NCI-H774 (cell line): ENCODE measurements at places on chromosomes 4 and X.

GRCh38 chrX:40612511-40612910 is 10.7 kb upstream of the MPC1L start:
- DNase-seq, result no peak

- no peak for DNase-seq
Measured at GRCh38 chr4:163243297-163243981, 76.7 kb upstream of the NAF1 start.

GRCh38 chr4:150178161-150178560 is 99.9 kb downstream of the DCLK2 start:
- no peak for DNase-seq

- DNase-seq, result no peak
Measured at GRCh38 chr4:1543976-1544375, 137.7 kb upstream of the NKX1-1 start.

- no peak for DNase-seq
Measured at GRCh38 chr4:140686796-140687195, 69.4 kb downstream of the TBC1D9 start.

- no peak for DNase-seq
Measured at GRCh38 chr4:15689540-15689939, 7.9 kb downstream of the FAM200B start.

DNA sequence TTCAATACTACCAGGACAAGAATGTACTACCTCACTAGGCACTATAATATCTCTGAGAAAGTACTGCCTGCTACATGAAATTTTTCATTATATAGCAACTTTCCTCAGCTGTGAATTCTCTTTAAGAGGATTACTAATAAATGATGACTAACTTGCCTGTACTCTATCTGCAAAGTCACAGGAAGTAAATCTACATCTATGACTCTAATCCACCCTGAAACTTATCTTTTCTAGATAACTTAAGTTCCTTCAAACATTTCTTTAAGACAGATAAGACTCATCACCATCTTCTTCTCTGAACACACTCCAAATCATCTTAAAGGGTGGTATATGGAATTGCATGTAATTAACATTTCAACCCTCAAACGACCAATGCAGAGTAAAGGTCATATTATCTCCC is 28.8 kb downstream of the RPS6KA3 start:
- no peak for DNase-seq

- peak; percentile 64 for DNase-seq
Measured at GRCh38 chr4:105569057-105569865, 16.8 kb downstream of the ARHGEF38 start.

DNA sequence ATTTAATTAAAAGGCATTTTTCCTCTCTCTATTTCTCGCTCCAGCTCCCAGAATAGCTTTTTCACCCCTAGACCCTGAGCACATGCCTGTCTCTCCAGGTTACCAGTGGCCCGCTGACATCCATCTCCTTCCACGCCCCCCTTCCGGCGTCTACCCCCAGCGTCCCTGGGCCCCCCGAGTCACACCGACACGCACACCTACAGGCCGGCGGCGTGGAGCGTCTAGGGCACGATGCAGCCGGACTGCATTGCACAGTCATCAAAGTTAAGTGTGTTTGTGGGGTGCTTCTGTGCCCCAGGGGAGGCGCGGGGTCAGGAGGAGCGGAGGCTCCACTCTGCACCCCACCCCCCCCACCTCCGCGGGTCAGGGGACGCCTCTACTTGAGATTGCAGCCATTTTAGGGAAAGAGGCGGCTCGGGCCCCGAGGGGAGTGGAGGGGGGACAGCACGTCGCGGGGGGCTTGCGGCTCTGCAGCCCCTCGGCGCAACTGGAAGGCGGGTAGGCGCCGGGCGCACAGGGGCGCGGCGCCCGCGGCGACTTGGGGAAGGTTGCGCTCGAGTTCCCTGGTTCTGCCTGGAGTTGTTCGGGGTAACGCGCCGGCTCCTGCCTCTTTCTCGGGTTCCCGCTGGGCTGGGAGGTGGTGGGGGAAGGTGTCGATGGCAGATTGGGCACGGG is 112.7 kb downstream of the DHX15 start:
- DNase-seq, result no peak

DNA sequence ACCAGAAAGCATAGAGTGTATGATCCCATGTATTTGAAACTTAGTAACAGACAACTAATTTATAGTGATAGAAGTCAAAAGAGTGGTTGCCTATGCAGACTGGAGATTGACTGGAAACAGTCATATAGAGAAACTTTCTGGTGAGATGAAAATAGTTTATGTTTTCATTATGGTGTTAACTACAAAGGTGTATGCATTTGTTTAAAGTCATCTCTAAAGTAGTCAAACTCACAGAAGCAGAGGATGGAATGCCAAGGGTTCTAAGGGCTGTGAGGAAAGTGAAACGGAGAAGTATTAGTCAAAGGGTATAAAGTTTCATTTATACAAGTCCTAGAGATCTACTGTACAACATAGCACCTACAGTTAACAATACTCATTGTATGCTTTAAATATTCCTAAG is 45.8 kb downstream of the ENOX2 start:
- no peak for DNase-seq

DNA sequence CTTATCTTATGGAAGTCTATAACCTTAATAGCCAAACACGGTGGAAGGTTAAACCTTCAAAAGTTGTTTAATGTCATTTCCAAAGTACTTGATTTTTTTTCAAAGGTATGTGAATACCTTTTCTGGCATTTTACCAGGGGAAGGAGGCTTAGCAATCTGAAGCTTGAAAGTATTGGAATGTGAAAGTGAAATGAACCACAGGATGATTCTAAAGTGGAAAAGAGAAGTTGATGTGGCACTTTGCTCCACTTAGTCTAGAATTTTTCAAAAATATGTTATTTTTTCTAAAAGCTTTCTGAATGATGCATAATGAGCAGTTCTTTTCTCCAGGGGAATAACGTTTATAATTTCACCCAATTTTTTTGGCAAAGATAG is 19.2 kb downstream of the PI4K2B start:
- DNase-seq, result no peak

- no peak for DNase-seq
Measured at GRCh38 chr4:38400946-38401345, 263.1 kb upstream of the KLF3 start.

DNA sequence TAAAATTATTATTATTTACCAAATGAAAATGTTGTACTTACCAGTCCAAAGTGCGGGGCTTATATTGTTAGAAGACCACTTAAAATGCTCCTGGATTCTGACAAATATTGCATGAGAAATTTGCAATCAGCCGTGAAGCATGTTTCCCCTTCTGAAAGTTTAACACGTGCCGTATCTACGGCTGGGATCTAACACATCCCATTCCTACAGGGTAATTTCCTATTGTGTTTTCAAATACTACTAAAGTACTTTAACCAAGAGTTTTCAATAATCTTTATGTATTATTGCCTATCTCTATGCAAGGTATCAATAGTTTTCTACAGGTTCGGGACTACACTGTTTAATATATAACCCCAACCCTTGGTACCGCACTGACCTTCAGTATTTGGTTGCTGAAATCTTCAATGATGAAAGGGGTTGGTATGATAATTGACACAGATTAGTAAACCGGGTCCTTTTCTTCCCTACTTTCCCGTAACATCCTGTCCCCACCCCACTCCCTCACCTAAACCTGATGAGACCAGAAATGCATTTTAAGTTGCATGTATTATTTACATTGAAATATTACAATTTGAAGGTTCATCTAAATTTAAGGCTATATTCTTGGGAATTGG is 795 bp upstream of the BRWD3 start:
- no peak for DNase-seq

- DNase-seq, result no peak
Measured at GRCh38 chr4:41687971-41688370, 60.6 kb downstream of the PHOX2B start.

DNA sequence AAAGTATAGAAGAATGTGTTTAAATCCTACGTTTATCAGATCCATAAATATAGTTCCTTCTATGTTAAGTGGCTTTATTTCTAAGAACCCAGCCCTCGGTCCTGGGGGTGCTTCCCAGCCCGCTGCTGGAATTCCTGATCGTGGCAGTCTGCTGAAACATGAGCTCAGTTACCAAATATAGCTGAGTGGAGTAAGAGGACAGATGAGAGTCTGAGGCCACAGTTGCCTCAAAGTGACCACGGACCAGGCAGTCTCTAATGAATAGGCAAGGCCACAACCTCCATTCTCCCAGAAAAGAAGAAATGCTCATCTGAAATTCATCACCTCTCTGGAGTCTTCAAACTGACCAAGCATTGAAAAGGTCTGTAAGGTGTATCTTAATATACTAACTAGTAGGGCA is at the start of gene PALLD:
Gene PALLD, plus strand, starts transcription at position 219 of the 400 bp plus-strand sequence.
- DNase-seq, result no peak

DNA sequence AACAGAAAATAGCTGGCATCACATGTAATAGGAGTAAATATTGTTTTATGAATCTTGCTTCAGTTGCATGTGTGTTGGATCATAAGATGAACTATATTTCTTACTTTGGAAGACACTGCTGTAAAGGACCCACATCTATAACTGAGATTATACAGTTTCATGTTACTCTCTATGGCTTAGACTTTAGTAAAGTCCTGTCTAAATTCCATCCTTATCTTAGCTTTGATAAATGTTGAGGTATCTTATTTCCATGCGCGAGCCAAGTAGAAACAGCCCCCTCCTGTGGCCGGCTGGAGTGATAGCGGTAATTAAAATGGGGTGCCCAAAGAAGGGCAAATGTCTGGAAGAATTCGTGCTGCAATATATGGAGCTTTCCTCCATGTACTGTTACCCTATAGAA is 43.0 kb downstream of the CCDC158 start:
- no peak for DNase-seq

- DNase-seq, result no peak
Measured at GRCh38 chrX:45623266-45623665, 422.6 kb upstream of the DIPK2B start.

DNA sequence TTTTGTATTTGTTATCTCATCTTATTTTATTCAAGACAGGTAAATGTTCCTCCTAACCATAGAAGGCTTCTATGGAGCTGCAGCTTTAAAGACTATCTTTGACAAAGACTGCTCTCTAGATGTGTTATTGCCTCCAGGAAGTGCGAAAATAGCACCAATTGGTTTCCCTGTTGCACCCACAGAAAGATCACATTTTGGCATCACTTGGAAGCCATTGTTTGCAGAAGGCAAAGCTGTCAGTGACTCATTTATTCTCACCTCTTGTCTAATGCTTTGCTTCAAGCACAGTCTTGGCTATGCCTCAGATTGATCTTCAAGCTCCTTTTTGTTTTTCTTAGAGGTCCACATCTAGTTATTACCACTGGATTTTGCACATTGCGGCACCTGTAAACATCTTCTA is 150.3 kb downstream of the PCDH7 start:
- no peak for DNase-seq

- no peak for DNase-seq
Measured at GRCh38 chr4:39435659-39436563, 22.8 kb downstream of the RPL9 start.

DNA sequence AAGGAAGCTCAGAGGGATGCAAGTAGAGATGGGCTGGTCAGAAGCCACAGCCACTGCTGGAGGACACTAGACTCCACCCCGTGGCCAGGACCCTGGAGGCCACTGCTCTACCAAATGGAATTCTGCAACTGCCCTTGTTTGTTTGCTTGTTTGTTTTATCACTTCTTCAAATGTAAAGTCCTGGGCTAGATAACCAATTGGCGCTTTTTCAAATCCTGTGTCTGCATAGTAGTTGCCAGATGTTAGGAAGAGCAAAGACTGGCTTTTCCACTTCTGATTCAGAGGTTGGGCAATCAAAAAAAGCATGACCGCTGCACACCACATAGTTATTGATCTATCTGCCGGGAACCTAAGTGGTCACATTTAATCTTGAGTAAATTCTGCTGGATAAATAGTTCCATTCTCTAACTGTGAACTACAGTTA is 255.2 kb upstream of the SFRP2 start:
- no peak for DNase-seq

GRCh38 chr4:39046249-39046648 is 14.0 kb upstream of the TMEM156 start:
- no peak for DNase-seq

GRCh38 chr4:137519406-137519805 is 12.9 kb downstream of the PCDH18 start:
- no peak for DNase-seq

- DNase-seq, result no peak
Measured at GRCh38 chr4:54726907-54727306, 69.2 kb downstream of the KIT start.

DNA sequence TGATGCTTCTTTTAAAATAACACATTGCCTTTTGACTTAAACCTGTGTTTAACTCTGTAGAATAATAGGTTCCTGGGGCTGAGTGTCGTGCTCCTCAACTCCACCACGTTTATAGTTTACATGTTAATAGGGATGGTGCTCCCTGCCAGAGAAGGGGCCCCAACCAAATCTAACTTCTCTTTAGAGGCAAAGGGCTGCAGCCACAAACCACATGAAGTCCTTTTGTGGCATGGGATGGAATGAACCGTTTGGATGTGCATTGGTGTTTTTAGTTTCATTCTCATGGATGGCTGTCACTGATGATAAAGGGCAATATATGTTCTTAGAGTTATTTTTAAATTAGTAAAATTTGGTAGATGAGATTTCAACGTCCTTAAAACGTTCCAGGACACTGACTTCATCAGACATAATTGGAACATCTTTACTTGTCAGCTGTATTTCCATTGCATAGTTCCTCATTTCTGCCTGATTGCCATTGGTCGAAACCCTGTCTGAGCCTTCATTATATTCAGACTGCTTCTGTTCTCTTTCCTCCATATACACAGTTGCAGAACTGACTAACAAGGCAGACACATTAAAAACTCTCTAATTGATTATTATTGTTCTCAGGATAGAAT is 60.4 kb upstream of the HPF1 start:
- no peak for DNase-seq

DNA sequence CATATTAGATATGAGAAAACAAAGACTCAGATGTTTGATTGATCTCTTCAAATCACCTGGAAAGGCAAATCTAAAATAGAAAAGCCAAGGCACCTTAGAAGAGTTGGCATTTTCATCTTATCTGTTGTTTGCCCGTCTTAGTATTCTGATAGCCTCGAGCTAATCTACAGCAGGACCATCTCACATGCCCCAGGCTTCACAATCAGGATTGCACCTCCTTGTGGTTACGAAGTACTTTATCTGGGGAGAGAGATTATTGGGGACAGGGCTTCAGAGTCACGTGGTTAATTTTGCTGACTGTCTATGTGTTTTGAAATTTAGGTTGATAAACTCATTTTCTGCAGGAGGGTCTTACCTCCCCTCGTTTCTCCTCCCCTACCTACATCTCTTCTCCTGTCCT is 313.1 kb upstream of the ANXA10 start:
- DNase-seq, result no peak

- DNase-seq, result no peak
Measured at GRCh38 chr4:7787067-7787466, 152.6 kb downstream of the AFAP1 start.

GRCh38 chr4:10611673-10612072 is 72.9 kb downstream of the CLNK start:
- DNase-seq, result no peak

GRCh38 chr4:153809307-153809706 is 20.4 kb upstream of the SFRP2 start:
- DNase-seq, result no peak

GRCh38 chrX:53442322-53442631 is 8.1 kb upstream of the HSD17B10 start:
- DNase-seq, result no peak

GRCh38 chr4:663438-664428 is 10.3 kb downstream of the ATP5ME start:
- peak; percentile 46 for DNase-seq

- DNase-seq, result no peak
Measured at GRCh38 chrX:152900937-152901445, 3.1 kb downstream of the ZNF185 start.

- DNase-seq, result no peak
Measured at GRCh38 chr4:56971383-56971782, 6.0 kb downstream of the NOA1 start.

- no peak for DNase-seq
Measured at GRCh38 chr4:146095091-146095690, 80.3 kb upstream of the LSM6 start.

- DNase-seq, result no peak
Measured at GRCh38 chr4:82458729-82459128, 28.3 kb downstream of the ENOPH1 start.
